NCI-H460 (cell line): ENCODE measurements at places on chromosomes 12 and 14.
A peak's percentile ranks its signal among the peaks of the same experiment; 100 is the strongest.

DNA sequence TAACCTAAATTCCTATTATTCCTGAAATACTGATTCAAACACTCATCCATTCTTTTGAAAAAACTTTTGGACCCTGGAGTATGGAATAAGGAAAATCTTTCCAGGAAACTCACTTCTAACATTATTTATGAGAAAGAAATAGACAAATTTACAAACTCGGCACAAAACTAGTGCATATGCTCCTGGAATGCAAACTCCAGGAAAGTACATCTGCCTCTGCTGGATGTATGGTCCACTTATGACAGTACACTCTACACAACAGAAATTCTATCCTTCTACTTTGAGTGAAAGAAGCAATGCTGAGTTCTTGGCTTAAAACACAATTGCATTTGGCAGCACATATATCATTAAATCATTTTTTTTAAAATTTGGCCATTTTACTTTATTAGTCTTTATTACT, 700.5 kb upstream of the STXBP6 start:
- no peak for DNase-seq

- DNase-seq = no peak
Measured at GRCh38 chr12:32702473-32702872, 23.4 kb downstream of the DNM1L start.

GRCh38 chr14:54730156-54730961, 163.4 kb downstream of the SAMD4A start:
- DNase-seq = no peak

GRCh38 chr12:112198120-112198733, 72.9 kb downstream of the TRAFD1 start:
- DNase-seq = peak; percentile 41

DNA sequence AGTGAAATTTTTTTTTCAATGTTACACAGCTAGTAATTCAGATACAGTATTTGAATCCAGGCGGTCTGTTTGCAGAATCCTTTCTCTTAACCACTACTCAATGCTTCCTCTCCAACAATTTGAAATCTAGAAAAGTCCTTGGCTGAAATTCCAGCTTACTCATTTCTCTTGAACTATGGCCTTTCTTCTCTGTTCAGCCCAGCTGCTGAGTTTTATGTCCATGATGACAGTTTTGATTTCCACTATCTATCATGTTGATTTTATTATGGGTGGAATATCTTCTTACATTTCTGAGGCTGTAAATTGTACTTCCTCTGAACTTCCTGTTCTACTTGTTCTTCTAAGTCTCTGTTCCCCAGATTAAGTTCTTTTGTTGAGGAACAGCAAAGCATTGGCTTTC, 315.3 kb downstream of the DIO2 start:
- DNase-seq = no peak

GRCh38 chr12:104306943-104307654, 3.6 kb downstream of the EID3 start:
- DNase-seq = no peak

- DNase-seq = no peak
Measured at GRCh38 chr14:49945448-49946319, 52.8 kb downstream of the ARF6 start.
